ENCODE measurements at places on chromosomes 11 and 22.
A peak's percentile ranks its signal among the peaks of the same experiment; 100 is the strongest.

DNA sequence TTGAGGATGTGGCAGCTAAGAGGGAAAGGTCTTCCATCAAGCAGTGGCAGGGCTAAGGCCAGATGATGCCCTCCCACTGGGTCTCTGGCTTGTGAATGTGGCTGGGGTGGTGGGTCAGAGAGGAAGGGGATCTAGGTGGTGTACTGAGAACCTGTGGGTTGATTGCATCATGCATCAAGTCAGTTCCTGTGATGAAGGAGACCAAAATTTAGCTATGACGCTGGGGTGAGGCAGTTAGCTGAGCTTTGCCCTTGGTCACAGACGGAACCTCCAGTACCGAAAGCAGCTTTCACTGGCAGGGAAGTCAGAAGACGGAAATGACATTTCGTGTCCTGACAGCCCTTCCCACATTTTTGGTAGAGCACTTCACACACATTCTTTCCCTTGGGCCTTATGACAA lies 20.7 kb downstream of the ATG16L2 start:
- DNase-seq = no peak

GRCh38 chr11:116061322-116061721 lies 557.1 kb upstream of the CADM1 start:
- no peak for DNase-seq

DNA sequence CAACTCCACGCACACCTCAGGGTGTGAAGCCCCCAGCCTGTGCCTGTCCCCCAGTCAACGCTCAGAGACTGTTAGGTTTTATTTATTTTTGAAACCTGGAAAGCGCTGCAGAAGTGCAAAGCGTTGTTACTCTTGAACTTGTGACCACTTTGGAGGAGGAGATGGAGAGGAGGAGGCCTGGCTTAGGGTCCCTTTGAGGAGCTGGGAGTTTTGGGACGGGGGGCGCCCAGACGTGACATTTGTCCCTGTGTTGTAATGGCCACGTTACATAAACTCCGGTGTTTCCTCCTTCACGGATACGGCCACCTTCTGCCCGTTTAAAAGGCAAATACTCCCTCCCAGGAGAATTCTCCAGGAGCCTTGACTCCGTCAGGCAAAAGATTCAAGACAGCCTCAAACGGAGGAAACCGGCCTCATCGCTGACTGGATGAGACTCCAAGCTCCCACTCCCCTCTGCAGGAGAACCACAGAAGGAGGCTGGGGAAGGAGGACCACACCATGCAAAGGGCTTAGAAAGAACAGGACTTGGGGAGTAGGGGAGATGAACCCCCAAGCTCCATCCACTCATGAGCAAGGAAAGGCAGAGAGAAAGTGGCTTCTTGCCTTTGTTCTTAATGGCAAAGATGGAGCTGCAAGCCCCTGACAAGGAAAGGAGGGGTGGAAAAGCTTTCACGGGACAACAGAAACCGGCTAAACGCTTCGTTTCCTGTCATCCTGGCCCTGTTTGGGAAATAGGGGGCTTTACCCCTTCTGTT lies 630 bp downstream of the PIK3IP1 start:
- DNase-seq = peak; percentile 50

GRCh38 chr11:34001557-34002064 lies 49.9 kb upstream of the CAPRIN1 start:
- no peak for DNase-seq
